ENCODE measurements at places on chromosomes 13 and 19.

DNA sequence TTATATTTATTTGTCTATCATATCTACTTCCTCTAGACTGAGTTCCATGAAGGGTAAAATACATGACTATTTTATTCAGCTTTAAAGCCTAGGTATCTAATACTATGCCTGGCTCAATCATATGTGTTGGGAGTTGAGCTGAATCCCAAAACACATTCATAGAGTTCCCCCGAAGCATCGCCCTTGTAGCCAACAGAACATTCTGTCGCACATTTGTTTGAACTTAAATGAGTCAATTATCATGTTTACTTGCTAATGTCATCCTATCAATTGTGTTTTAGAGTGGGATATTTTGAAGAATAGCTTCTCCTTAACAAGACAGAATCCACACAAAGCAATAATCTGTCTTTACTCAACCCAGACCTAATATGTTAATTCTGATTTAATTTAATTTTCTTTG, 252.4 kb downstream of the HS6ST3 start:
- no peak for DNase-seq
- H3K27me3 ChIP-seq: no peaks in the 10 kb centered on the region
- no peaks in the 10 kb centered on the region for H3K36me3 ChIP-seq
- no peak overlapping the region for H3K4me3 ChIP-seq
- H3K4me1 ChIP-seq: no peaks in the 10 kb centered on the region
- no peak overlapping the region for H3K27ac ChIP-seq

- no peak for DNase-seq
- H3K36me3 ChIP-seq: no peaks in the 10 kb centered on the region
- no peak overlapping the region for H3K27ac ChIP-seq
- no peaks in the 10 kb centered on the region for H3K4me1 ChIP-seq
Measured at GRCh38 chr13:65855242-65855805, 1374.8 kb downstream of the PCDH9 start.

DNA sequence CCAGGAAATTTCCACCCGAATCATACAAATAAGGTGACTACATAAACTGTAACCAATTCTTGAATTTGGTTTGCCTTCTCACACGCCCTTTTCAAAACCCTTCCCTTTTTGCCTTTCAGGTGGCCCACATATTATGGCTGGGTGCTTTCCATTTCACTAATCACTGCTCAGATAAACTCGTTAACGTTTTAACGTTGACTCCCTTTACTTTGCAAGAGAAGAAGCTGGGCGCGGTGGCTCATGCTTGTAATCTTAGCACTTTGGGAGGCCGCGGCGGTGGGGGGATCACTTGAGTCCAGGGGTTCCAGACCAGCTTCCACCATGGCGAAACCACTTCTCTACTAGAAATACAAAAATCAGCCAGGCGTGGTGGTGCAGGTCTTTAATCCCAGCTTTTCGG, 19.8 kb upstream of the ZNF91 start:
- H3K4me3 ChIP-seq: no peak overlapping the region
- peaks cover 14% of the 10 kb centered on the region for H3K4me1 ChIP-seq
- no peak overlapping the region for H3K27ac ChIP-seq
- no peaks in the 10 kb centered on the region for H3K36me3 ChIP-seq
- no peak for DNase-seq
- H3K27me3 ChIP-seq: no peaks in the 10 kb centered on the region

DNA sequence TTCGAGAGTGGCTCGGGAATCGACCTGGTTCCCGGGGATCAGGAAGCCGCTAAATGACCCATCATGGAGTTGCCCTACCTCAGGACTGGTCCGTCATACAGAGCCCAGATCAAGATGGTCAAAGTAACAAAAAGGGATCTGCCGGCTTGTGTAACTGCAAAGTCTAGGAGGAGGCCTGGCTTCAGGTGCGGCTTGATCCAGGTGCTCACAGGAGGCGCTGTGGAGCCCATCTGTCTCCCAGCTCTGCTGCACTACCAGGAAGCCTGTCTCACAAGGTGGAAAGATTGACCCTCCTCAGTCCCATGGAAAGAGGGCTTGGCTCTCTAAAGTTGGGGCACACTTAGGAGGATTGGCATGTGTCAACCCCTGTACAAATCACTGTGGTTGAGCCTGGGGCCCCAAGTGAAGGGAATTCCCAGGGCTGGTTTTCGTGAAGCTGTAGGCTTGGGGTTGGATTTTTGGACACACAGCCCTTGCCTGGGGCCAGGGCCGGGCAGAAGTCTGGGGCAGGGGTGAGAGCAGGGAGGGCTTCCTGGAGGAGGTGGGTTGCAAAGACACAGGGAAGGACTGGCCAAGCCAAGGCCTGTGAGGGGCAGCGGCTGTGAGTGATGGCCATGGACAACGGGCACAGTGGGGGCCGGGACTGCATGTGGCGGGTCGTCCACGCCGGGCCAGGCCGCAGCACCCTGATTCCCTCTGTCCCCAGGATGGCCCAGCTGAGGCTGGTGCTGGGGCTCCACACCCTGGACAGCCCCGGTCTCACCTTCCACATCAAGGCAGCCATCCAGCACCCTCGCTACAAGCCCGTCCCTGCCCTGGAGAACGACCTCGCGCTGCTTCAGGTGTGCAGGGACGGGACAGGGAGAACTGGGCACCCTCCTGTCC, 4.2 kb downstream of the GZMM start:
- no peak overlapping the region for H3K4me3 ChIP-seq
- no peaks in the 10 kb centered on the region for H3K36me3 ChIP-seq
- no peak for DNase-seq
- no peak overlapping the region for H3K27ac ChIP-seq

DNA sequence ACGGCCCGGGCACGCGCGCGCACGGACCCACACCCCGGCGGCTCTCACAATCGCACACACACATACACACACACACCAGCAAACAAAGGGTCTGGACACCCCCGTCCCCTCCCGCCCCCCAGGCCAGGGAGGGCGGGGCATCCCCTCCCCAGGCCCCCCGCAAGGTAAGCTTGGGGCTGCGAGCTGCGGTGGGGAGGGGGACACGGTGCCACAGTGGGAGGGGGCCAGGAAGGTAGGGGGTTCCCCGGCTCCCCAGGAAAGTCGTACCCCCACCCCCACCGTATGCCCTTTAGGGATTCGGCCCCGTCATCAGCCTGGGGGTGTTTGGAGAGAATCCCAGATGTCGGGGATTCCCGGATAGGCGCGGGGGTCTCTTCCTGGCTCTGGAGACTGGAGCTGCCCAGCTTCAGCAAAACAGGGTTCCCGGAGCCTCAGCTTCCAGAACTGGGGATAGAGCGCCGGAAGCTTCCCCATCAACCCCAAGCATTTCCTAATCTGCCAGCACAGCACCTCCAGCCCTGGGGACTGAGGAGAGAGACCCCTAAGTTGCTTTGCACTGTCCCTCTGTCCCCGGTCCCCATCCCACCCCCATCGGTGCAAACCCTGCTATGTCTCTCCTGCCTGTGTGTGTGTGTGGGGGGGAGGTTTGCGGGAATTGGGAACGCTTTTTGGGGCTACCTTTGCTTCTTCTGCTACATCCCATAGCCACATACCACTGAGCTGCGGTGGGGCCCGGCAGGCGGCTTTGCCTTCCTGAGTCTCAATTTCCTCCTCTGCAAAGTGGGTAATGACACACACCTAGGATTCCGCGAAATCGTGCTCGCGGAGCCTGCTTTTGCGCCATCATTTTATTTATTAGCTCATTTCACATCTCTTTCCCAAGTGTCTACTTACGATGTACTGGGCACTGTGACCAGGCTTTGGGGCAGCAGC, 1.8 kb upstream of the CDC37 start:
- H3K4me1 ChIP-seq: peaks cover 40% of the 10 kb centered on the region
- no peaks in the 10 kb centered on the region for H3K36me3 ChIP-seq
- H3K27me3 ChIP-seq: no peaks in the 10 kb centered on the region
- H3K27ac ChIP-seq: no peak overlapping the region
- no peak for DNase-seq

DNA sequence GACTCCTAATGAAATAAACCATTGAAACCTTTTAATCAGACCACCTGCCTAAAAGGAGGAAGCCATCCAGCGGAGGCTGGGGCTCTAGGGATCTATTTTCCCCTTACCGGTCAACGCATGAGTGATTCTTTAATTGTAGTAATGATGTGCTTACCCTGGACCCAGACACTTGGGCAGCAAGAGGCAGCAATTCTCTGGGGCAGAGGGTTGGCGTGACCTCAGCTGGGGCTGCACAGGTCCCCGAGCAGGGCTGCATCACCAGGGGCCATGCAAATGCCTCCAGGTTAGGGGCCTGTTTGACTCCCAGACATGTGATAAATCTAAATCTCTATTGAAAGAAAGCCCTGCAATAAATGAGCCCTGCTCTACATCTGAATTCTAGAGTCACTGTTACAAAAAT, 194.2 kb upstream of the TSHZ3 start:
- no peak overlapping the region for H3K27ac ChIP-seq
- peaks cover 5% of the 10 kb centered on the region for H3K4me1 ChIP-seq
- no peaks in the 10 kb centered on the region for H3K36me3 ChIP-seq
- no peak for DNase-seq

DNA sequence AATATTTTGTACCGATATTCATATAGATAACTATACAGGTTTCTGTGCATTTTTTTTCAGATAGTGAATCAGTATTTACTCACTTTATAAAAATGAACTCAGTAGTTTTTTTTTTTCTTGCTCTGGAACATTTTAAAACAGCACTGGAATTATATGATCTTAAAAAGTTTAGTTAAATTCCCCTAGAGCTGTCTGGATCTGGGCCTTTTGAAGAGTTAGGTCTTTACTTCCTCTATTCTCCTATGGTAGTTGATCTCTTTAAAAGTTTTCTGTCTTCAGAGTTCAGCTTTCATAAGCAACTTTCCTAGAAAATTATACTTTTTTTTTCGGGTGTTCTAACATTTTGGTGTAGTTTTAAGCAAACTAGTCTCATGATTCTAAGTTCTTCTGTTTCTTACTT, 21.8 kb upstream of the RBM26 start:
- no peaks in the 10 kb centered on the region for H3K27me3 ChIP-seq
- H3K27ac ChIP-seq: no peak overlapping the region

Data from body of pancreas (tissue), 4 donors.